ENCODE measurements at places on chromosomes 16 and 17.

GRCh38 chr16:56610609-56611111, 2.3 kb downstream of the MT2A start:
- no peak for DNase-seq

DNA sequence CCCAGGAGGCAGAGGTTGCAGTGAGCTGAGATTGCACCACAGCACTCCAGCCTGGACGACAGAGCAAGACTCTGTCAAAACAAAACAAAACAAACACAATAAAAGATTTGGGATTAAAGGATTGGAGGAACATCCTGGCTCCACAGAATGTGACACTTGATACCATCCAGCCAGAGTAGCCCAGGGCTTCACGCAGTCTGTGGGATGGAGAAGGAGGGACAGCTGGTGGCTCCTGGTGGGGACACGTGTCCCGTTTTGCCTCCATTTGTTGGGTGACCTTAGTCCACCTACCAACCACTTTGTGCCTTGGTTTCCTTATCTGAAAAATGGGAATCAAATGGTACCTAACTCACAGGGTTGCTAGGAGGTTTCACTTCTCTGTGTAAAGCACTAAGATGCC, 12.4 kb upstream of the CYB561 start:
- no peak for DNase-seq

- no peak for DNase-seq
Measured at GRCh38 chr16:53511403-53512280, 8.6 kb upstream of the AKTIP start.

GRCh38 chr17:1289695-1290094, 10.2 kb downstream of the TRARG1 start:
- no peak for DNase-seq

DNA sequence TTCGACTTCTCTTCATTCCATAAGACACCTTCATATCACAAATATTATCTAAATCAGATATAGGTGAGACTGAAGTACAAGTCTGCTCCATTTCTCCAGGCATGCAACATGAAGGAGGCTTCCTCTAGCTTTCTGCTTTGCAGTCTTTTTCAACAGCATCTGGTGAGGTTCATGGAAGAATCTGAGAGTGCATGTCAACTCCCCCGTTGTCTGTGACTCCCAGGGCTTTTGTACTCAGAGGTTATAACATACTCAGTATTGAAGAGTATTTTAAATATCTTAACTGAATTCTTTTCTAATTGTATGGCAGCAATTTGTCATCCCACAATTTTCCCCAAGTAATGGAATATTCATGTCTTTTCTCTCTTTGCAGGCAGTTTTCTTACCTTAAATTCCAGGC, 448.7 kb downstream of the CDH8 start:
- no peak for DNase-seq

GRCh38 chr17:40498281-40499084, 2.9 kb downstream of the TNS4 start:
- DNase-seq = no peak

GRCh38 chr16:57635266-57636097, 7.1 kb downstream of the ADGRG1 start:
- DNase-seq = no peak

- no peak for DNase-seq
Measured at GRCh38 chr16:48498769-48499631, 111.0 kb downstream of the N4BP1 start.

DNA sequence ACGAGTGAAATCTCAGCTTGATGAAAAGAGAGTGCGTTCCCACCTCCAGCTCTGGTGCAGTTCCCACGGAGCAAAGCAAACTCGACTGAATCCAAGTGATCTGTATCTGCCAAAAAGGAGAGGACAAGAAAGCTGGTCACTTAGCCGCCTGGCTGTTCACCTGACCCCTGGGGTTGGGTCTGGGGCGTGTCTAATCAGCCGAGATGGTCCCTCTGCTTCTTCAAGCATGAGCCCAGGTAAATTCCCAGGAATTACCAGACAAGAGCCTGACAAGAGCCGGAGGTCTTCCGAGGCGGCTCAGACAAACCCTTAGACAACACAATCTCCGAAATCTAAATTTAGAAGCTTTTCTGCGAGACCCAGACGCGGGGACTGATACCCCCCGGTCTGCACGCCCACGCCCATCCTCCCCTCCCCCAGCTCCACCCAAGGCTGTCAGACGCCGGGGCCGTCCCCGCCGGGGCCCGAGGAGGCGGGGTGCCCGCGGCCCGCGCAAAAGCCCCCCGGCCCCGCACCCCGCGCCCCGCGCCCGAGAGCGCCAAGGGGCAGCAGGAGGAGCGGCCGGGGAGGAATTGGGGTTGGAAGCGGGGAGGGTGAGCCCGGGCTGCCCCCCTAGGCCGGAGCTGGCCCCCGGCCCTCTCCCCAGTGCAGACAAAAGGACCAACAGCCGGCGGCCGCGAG, 674 bp downstream of the ZNF821 start:
- no peak for DNase-seq

DNA sequence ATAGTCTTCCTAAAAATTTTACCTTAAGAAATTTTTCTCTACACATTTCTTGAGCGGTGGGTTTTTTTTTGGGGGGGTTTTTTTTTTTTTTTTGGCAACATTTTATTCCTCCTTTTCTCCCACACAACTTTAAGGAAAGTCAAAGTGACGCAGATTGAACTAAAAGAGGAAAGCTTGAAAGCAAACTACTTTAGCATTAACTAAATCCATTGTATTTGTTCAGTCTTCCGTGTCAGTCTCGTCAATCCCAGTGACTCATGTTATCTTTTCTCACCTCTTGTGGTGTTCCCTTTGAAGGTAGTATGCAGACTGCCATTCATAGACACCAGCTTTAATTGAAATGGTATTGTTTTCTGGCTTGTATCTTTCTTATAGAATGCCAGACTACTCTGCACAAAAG, 39.3 kb downstream of the TADA2A start:
- DNase-seq = no peak

- peak; percentile 21 for DNase-seq
Measured at GRCh38 chr17:19464031-19465026, 53.3 kb downstream of the RNF112 start.

- DNase-seq = no peak
Measured at GRCh38 chr16:89279666-89280481, 62.4 kb downstream of the ZNF778 start.

- DNase-seq = no peak
Measured at GRCh38 chr17:82121660-82122629, 23.9 kb upstream of the FASN start.

- DNase-seq = peak; percentile 98
Measured at GRCh38 chr16:381789-382717, at the start of gene PGAP6. Gene PGAP6, minus strand, starts transcription at chr16:381978. Its CDS starts 157 bp downstream, at chr16:381821.

- DNase-seq = no peak
Measured at GRCh38 chr17:65627891-65628643, 66.6 kb upstream of the AXIN2 start.

GRCh38 chr17:9912121-9913099, 7.3 kb upstream of the RCVRN start:
- no peak for DNase-seq

GRCh38 chr17:48567646-48568354, 10.3 kb downstream of the HOXB4 start:
- no peak for DNase-seq

- DNase-seq = no peak
Measured at GRCh38 chr16:74321356-74321755, 24.7 kb downstream of the PSMD7 start.

GRCh38 chr17:70274255-70274654, 104.9 kb downstream of the KCNJ2 start:
- DNase-seq = no peak

GRCh38 chr17:17812211-17813054, 24.4 kb downstream of the SREBF1 start:
- peak; percentile 87 for DNase-seq

DNA sequence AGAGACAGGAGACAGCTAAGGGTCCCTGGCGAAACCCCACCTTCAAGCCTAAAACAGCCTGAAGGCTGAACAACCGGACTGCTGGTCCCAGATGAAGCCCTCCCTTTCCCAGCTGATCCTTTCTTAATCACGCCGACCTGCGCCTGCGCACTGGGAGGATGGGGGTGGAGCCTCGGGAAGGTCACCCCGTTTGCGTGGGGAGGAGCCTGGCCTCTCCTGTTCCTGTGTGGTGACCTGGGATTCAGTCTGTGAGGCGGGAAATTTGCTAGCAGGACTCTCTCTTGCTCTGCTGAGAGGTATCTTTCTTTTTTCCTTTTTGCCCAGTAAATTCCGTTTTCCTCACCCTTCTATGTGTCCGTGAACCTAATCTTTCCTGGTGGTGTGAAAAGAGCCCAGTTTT, 9.6 kb downstream of the FAM20A start:
- DNase-seq = no peak

- no peak for DNase-seq
Measured at GRCh38 chr16:23052908-23053580, 96.2 kb downstream of the USP31 start.

GRCh38 chr16:49684696-49685095, 171.2 kb downstream of the ZNF423 start:
- DNase-seq = no peak

DNA sequence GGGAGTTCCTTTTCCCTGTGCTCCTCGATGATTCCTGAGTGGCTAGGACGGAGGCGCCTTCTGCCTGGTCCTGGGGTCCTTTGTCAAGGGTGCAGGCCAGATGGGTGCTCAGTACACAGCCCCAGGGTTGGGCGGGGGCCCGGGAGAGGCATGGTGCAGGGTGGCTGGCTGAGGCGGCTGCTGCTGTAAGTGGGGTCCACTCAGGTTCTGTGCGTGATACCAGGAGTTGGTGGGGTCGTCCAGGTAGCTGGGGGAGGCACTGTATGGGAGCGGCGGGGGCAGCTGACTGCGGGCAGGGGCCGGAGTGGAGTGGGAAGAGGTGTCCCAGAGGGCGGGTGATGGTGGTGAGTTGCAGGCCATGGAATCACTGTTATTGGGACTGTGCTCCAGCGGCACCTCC, 3.6 kb downstream of the DLX3 start:
- DNase-seq = peak; percentile 3

- no peak for DNase-seq
Measured at GRCh38 chr17:32285746-32286517, 20.3 kb downstream of the RHBDL3 start.

DNA sequence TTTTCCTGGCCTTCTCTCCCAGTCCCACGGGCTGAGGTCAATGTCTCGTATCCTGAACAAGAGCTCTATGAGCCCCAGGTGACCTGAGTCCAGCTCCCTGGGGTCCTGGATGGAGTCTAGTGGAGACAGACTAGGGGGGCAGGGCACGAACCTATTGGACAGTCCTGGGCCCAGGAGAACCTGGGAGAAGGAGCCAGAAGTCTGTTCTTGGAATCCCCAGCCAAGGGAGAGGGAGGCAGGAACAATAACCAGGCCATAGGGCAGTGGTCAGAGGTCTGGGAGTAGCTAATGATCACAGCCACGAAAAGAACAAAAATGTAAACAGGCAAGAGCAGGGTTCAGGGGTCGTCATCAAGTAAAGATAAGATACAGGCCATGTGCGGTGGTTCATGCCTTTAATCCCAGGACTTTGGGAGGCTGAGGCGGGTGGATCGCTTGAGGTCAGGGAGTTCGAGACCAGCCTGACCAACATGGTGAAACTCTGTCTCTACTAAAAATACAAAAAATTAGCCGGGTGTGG, 60.8 kb downstream of the COPRS start:
- DNase-seq = no peak

GRCh38 chr17:36697903-36698530, 96.6 kb downstream of the MRM1 start:
- DNase-seq = no peak

DNA sequence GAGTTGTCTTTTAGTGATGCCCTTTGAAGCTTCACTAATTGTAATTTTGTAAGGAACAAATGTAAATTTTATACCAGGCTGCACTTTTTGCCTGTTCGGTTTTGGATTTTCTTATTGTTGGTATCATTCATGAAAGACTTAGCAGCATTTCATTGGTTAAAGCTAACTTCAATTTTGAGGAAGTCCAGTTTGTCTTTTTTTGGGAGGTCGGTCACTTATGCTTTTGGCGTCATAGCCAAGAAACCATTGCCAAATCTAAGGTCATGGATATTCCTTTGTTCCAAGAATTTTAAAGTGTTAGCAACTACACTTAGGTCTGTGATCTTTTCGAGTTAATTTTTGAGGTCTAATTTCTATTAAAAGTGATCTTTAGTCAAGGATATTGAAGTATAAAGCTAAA, 77.1 kb downstream of the PRKCA start:
- DNase-seq = no peak

DNA sequence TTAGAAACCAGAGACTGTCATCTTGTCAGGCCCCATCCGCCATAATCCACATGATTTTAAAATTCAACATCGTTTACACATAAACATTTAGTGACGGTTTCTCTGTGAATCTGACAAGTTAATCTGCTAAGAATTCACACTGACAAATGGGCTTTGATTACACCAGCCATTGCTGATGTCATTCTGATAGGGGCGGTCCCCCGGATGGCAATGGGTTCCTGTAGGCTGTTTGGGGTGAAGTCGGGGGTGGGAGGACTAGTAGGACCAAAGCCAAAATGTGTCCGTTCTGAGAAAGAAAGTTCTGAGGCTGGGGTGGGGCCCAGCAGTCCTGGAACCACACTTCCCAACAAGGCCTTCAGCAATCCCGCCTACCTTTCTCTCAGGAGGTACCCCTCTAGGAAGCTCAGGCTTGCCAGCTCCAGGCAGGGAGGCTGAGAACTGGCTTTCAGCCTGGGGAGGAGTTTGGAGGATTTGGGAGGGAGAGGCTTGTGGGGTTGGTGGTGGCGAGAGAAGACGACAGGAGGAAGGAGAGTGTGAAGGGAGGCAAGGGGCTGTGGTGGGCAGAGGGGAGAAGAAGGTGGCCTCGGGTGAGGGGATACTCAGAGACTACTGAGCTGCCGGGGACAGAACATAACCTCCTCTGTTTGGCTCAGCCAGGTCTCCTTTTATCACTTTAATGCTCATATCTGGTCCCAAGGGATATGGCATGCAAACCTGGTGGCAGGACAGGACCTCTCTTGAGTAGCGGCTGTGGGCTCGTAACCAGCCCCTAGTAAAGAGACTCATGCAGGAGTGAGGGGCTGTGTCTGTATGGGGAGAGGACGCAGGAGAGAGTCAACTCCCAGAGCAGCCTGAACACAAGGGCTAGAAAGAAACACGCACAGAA, 8.6 kb downstream of the HIC1 start:
- no peak for DNase-seq

GRCh38 chr17:65638221-65638975, 77.0 kb upstream of the AXIN2 start:
- DNase-seq = no peak

DNA sequence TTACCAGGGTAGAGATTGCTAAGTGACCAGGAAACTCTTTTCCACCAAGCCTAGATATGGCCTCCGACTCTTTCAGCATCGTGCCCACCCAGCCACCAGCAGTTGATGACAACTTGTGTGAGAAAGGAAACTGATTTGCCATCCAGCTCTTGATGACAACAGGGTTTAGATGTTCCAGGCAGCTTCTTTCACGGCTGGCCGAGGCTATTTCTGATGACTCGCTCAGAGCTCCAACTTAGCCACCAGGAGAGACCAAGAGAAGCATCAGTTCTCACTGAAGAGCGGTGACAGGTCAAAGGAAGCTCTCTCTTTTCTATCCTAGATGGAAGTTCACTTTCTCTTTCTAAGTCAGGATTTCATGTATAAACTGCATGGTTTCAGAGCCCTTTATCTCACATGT, 61.2 kb downstream of the MPHOSPH6 start:
- no peak for DNase-seq

Measured in GM03348 (cell line).